ENCODE measurements at places on chromosomes 1 and 21.

DNA sequence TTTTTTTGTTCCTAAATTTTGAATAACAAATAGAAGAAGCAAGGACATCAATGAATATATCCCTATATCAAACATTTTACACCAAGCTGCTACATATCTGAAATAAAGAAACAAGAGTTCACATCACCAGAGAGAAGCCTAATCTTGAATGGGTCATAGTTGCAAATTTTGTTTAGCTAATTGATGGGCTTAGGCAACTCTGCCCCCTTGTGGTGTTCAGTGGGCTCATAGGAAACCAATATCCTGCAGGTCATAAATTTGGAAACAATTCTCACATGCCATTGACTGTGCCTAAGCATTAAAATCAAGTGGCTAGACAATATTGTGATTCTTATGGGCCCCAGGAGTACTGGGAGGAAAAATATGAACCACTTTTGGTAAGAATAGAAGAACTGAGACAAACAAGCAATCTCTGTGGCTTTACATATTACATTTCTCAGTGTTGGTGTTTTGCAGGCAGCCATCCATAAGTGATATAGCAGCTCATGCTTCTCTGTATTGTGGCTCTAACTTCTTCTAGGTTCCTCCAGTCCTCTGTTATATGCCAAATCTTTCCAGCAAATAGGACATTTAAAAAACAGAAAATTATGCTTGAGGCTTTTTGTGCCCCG, 1262.8 kb upstream of the PRMT6 start:
- DNase-seq: peak; percentile 3

- DNase-seq: no peak
These were observed 3.1 kb downstream of the PADI1 start for GRCh38 chr1:17207966-17208418.

- DNase-seq: no peak
These were observed 8.2 kb upstream of the PEAR1 start for GRCh38 chr1:156885314-156885713.

- DNase-seq: no peak
These were observed 31.3 kb downstream of the OLFML3 start for GRCh38 chr1:114010433-114011184.

DNA sequence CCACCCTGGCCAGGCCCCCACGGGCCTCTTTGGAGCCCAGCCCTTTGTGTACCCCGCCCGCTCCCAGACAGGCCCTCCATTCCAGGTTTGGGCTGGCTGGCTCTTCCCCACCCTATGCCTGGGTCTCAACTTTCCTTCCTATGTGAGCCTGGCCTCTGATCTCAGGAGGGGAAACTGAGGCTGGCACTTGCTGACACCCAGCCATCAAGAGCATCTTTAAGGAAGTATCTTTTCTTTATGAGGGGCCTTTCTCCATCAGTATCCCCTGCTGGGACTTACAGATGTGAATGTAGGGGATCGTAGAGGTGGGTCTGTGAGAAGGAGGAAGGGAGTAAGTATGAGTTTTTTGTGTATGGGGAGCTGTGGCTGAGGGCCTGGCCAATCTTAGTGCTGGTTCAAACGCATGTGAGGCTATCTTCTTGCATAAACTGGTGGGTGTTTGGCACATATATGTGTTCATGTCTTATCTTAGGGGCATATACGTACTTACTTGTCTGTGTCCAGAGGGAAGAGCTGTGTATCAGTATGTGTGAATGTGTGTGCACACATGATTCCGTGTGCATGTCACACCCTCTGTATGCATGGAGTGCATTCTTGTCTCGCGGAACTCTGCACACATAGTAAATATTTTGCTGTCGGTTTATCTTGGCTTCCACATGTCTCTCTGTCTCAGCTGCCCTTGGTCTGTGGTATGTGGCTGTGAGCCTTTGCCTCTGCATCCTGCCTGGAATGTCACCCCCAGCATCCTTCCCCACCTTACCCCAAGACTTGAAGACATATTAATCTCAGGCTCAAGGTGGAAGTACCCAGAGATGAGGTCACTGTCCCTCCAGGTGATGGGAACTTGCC, 5.4 kb downstream of the NECTIN4 start:
- DNase-seq: no peak

GRCh38 chr1:202272103-202272845, 69.5 kb downstream of the UBE2T start:
- DNase-seq: peak; percentile 48

DNA sequence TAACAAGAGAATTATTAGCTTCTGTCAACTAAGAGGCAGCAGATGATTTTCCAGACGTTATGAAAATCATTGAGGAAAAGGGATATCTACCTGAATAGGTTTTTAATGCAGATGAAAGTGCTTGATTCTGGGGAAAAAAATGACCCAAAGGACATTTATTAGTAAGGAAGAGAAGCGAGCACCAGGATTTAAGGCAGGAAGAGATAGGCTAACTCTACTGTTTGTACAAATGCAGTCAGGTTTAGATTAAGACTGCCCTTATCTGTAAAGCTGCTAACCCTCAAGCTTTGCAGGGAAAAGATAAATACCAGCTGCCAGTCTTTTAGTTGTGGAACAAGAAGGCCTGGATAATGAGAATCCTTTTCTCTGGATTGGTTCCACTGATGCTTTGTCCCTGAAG, 33.0 kb upstream of the LRIG2 start:
- DNase-seq: no peak

DNA sequence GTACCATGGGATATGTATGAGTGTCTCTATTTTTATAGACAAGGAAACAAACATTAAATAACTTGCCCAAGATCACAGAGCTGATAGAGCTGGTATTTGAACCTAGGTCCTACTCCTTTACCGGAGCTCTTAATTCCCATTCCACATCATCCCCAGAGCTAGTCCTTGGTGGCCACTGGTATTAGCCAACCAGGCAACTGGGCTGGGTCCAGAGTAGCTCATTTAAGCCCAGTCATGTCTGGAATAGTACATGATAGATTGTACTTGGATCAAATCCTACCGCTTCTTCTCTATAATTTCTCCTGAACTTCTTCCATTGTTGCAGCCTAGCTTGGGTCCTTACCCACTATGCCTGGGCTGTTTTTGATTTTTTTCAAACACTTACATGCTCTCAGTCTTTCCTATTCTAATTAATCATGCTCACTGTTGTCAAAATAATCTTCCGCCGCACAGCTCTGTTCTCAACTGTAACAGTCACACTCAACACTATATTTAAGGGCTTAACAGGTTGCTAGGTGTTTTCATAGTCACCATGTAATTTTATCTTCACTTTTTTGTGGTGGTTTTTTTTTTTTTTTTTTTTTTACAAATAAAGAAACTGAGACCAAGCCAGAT, 80.2 kb downstream of the COLGALT2 start:
- DNase-seq: no peak

DNA sequence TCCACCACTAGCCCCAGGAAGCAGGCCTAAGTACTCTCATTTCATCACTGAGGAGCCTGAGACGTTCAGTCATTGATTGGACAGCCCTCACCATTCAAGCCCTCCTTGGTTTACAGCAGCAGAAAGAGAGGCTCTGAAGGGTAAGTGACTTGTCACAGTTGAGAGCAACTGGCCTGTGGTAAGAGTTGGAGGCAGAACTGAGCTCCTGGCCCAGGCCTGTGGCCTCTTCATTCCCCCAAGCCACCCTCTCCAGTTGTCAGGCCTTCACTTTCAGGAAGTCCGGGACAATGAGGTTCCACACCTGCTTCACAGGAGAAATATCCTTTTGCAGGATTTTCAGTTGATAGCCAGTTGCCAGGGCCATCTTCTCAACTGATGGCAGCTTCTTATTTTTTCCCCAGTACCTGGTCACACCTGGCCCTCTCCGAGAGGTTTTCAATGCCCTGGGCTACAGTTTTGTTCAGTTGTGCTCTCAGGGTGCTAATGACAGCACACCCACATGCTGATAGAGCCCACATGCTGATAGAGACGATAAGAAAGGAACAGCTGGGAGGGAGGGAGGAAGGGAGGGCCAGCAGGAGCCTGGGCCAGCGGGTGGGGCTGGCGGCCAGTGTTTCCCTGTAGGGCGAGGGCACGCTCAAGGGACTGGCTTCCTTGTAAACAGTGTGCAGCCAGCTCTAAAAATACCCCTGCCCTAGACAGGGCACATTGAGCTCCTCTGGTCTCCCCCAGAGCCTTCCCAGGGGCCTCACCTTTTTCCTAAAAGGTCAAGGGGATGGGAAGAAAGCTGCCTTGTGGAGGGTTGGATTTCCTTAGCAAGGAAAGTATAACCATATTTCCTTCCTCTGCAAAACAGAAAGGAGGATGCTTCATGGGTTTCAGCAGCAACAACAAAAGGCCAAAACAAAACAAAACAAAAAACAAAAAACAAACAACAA, 112.7 kb upstream of the JUN start:
- peak; percentile 32 for DNase-seq

DNA sequence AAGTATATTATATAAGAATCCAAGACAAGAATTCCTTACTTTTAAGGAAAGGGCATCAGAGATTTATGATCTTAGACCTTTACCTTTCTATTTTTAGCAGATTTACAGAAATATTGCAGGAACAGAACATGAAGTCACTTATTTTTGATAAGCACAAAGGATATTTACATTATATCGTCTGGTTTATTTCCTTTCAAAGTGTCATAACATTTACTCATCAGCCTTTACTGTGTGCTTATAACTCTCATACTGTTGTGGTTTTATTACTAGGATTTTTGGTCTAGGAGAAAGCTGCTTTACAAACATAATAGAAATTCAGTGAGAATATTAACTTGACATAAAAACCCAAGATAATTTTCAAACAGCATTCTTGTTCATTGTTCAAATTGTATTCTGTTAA, 47.6 kb downstream of the APP start:
- no peak for DNase-seq

- no peak for DNase-seq
These were observed 58.9 kb downstream of the BACE2 start for GRCh38 chr21:41226853-41227252.

DNA sequence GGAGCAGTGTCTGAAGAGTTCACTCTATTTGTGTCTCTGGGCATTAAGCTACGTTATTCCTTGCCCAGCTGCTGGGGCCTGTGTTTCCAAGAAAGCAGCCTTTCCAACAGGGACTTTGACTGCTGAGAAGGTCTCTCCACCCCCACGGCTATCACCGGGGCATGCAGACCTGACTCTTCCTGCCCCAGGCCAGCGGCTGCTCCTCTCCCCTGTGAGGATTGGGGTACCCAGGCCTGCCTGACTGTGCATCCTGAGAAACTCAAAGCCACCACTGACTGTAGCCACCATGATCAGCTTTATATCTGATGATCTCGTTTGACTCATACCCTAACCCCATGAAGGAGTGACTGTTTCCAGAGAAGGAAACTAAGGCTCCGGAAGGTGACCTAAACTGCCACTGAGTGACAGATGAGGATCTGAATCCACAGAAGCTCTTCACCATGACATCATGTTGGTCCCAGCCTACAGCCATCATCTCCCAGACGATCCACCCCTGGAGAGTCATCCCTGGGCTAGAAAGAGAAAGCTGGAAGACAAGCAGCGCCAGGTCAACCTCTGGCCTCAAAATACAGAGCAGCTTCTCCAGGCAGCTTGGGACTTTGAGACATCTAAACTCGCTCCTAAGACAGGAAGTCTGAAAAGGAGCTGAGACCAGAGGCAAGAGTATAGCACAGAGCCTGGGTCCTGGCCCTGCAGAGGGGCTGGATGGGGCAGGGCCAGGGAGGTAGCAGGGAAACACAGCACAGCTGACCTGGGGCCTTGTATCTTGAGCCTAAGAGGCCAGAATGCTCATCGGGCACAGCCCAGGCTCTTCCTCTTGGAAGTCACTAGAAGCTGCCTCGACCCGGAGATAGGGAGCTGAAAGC, 244.0 kb upstream of the VAMP3 start:
- no peak for DNase-seq

GRCh38 chr1:213858581-213858980, 129.2 kb upstream of the PROX1 start:
- no peak for DNase-seq

DNA sequence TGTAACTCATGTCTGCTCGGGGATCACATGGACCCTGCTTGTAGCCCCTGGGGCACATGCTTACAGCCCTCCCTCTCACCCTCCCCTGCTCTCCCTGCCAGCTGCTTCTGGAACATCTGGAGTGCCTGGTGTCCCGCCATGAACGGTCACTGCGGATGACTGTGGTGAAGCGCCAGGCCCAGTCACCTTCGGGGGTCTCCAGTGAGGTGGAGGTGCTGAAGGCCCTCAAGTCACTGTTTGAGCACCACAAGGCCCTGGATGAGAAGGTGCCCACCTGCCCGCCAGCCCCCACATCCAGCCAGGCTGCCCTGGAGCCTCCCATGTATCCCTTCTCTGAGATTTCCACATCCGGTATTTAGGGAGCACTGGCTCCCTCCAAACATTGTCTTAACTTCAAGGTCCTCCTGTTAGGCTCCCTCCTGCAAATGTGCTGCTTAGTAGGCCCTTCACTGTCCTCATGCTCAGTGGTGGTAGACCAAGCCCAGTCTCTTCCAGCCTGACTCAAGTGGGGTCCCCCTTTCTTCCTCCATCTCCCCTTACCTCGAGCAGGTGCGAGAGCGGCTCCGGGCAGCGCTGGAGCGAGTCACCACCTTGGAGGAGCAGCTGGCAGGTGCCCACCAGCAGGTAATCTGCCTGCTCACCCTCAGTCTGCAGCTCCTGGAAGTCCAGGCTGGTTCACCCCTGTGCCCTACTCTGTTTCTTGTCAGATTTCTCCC, 17.7 kb downstream of the PPFIA4 start:
- DNase-seq: no peak

GRCh38 chr1:198435056-198435455, 105.4 kb downstream of the ATP6V1G3 start:
- no peak for DNase-seq

GRCh38 chr1:228020686-228021354, 14.0 kb downstream of the WNT3A start:
- DNase-seq: no peak

GRCh38 chr1:24021403-24022266, 41.5 kb upstream of the SRSF10 start:
- no peak for DNase-seq

DNA sequence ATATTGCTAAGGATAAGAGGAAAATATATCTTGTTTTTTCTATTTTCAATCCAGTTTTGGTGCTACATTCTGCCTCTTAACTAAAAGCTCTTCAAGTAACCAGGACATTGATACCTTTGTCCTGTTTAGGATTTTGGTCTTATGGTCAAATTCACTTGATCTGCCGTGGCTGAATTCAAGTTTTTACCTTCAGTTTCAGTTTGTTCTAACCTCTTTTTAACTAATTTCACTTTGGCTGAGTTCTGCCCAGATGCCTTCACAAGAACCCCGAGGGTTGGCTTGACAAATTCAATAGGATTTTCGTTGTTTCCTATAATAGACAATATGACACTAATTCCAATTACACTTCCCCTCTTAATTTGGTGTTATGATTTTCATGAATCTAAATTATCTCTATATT, 84.5 kb upstream of the C1orf21 start:
- no peak for DNase-seq

GRCh38 chr1:4048076-4048475, 148.0 kb upstream of the C1orf174 start:
- DNase-seq: no peak

Data from DMS79 treated with DMSO at 0.1 percent for 48 hours (cell line).